Activated B cell treated with CpG ODN at 0.5 μM for 24 hours (primary cell): ENCODE measurements at places on chromosomes 13 and 19. TPM values are rescaled to one million over a fixed set of nuclear protein-coding genes. Genes with fewer than 3 reads are reported as not detected.

- DNase-seq = no peak
Measured at GRCh38 chr19:3868770-3869456, at the start of gene ZFR2. TSS of gene ZFR2 (minus strand) at chr19:3869038. CDS start at chr19:3869017, 21 bp downstream.

Gene HNRNPA1L2
- 13.1 and 16.2 TPM in 2 replicates for total RNA-seq

GRCh38 chr19:4547303-4548237, 7.7 kb upstream of the LRG1 start:
- no peak for DNase-seq

Gene AKAP8L
- 126 and 163 TPM in 2 replicates for total RNA-seq

Gene ZNF667
- 2.0 and 2.6 TPM in 2 replicates for total RNA-seq

Gene CBY2
- total RNA-seq = not detected in 2 replicates

GRCh38 chr13:25241007-25241406, 46.3 kb downstream of the MTMR6 start:
- no peak for DNase-seq

Gene PINLYP
- total RNA-seq = 1.9 and 2.1 TPM in 2 replicates

GRCh38 chr19:1089891-1090290, 5.3 kb downstream of the POLR2E start:
- DNase-seq = no peak

GRCh38 chr13:53144826-53145225, 116.2 kb downstream of the OLFM4 start:
- no peak for DNase-seq

Gene UBL5
- 270 and 285 TPM in 2 replicates for total RNA-seq
